H54 (cell line): ENCODE measurements at places on chromosomes 1 and 21.
A peak's percentile ranks its signal among the peaks of the same experiment; 100 is the strongest.

- no peak for DNase-seq
Observed at GRCh38 chr1:19317126-19317910, 5.2 kb downstream of the SLC66A1 start.

DNA sequence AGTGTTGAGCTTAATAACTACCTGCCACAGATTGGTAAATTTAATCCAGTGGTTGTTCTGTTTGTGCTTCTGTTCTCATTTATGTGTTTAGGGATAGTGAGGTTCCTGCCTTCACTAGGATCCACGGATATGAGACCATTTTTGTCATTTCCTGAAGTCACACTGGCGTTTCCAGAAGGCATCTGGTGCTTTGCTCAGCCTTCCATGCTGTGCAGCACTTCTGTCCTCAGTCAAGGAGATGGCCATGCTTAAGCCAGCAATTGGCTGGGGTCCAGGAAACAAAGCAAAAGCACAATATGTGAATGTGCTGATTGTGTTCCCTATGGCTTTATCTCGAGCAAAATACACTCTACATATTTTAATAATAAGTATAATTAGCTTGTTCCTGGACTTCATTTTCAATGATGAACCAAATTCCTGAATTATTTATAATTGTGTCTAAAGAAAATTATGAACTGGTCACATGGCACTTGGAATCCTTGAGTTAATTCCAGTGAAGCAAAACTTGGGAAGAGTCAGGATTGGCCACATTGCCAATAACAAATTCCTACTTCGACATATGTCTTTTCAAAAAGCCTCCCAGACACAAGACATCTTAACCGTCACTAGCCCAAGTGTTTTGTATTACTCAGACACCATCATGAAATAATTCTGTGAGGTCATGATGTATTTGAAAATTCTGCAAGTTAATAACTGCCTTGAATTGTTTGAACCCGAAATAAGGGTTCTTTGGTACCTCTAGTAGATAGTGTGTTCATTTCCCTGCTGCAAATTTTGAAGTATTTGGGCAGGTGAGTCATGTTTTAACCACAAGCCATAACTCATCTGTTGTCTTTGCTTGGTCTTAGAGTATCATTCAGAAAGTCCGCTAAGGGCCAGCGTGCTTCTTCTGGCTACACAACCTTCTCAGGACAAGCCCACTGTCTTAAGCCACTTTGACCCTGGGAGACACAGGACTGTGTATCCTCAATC, 412.4 kb downstream of the DISC1 start:
- peak; percentile 5 for DNase-seq

- no peak for DNase-seq
Observed at GRCh38 chr1:18974606-18975005, 18.1 kb upstream of the IFFO2 start.

- DNase-seq = no peak
Observed at GRCh38 chr1:1122981-1123480, 7.1 kb upstream of the C1orf159 start.

GRCh38 chr1:201259476-201260235, 23.6 kb upstream of the PKP1 start:
- DNase-seq = no peak

DNA sequence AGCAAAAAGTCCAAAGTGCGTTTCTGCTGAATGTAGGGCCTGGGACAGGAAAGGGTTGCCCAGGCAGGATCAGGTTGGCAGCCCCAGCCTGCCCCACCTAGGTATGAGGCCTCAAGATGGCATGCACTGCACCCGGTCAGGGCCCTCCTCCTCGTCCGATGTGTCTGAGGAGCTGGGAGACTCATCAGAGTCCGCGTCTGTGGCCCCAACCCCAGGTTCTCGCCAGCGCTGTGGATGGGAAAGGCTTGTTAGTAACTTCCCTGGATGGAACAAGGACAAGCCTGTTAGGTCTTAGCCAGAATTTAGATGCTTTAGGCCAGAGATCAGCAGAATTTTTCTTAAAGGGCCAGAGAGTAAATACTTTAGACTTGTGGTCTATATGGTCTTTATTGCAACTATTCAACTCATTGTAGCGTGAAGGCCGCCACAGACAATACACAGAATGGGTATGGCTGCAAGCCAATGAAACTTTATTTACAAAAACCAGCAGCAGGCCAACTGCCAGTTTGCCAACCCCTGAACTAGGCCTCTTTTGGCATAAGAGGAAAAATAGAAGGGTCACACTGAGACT, 12.4 kb downstream of the PEA15 start:
- DNase-seq = no peak

DNA sequence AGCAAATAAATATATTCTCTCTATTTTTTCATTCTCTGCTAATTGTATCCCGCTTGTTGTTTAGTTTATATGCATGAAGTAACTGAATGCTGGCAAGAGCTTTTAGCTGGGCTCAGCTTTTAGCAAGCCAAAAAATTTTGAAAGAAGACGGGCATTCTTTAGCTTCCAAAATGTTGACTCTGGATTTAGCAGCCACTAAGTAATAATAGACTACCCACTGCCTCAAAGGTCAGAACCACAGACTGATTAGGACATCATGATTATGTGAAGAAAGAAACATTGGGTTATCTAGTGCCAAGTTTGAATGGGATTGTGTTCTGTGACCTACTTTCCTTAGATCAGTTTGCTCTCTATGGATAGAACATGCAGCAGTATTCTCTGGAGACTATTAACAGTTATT, 80.3 kb upstream of the DPH5 start:
- DNase-seq = no peak

GRCh38 chr1:111470596-111470995, 3.2 kb upstream of the C1orf162 start:
- DNase-seq = no peak

GRCh38 chr1:47677241-47677940, 239.5 kb downstream of the FOXD2 start:
- DNase-seq = no peak

GRCh38 chr1:41788427-41788826, 130.3 kb downstream of the HIVEP3 start:
- DNase-seq = no peak

DNA sequence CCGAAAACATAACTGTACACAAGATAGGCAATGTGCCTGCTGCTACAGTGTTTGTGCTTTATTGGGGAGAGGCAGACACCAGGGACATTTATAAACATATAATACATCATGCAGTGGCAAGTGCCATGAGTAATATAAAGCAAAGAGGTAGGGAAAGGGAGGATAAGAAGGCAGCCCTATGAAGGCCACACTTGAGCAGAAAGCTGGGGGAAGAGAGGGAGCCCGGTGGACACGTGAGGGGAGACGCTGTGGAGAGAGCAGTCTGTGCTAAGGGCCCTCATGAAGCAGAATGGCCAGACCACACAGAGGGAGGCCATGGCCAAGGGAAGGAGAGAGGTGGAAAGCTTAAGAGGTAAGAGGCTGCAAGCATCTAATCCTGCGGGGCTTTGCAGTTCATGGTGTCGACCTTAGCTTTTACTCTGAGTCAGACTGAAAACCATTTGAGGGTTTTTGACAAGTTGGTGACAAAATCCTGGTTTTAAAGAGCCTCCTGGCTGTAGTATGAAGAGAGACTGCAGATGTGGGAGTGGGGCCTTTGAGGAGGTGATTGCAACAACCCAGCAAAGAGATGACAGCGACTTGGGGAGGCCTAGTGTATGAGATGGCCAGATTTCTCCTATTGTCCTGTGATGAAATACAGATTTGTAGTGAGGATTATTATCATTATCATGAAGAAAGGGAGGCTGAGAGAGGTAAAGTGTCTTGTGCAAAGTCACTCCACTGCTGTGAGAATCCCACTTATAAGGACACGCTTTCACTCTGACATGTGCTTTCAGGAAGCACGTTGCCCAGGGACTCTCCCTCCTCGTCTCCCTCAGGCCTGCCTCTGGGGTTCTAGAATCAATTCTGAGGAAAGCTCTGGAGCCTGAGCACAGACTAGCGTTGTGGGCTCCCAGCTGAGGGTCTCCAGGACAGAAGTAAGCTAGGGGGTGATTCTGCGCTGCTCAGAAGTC, 192.9 kb downstream of the RHOU start:
- no peak for DNase-seq

GRCh38 chr1:89822999-89823628, 2.3 kb downstream of the LRRC8D start:
- no peak for DNase-seq

DNA sequence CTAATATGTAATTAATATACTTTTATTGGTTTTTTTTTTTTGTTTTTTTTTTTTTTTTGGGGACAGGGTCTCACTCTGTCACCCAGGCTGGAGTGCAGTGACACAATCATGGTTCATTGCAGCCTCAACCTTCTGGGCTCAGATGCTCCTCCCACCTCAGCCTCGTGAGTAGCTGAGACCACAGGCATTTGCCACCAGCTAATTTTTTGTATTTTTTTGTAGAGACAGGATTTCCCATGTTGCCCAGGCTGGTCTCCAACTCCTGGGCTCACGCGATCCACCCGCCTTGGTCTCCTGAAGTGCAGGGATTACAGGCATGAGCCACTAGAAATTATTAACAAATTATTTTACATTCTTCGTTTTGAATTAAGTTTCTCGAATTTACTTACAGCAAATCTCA, 16.8 kb upstream of the POGZ start:
- no peak for DNase-seq

DNA sequence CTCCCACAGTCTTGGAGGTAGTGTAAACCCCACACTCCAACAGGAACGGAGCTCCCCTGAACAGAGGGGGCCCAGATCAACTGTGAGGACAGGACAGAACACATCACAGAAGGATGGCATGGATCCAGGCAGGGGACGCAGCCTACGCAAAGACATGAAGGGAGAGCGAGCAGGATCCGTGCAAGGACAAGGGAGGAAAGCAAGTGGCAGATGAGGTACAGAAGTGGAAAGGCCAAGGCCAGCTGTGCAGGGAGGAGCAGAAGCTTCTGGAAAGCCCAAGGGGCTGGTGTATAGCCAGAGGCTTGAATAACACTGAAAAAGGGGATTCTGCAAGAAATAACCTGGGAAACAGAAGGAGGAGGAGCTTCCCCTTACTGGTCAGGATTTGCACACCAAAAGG, 81.2 kb downstream of the SIPA1L2 start:
- DNase-seq = no peak

DNA sequence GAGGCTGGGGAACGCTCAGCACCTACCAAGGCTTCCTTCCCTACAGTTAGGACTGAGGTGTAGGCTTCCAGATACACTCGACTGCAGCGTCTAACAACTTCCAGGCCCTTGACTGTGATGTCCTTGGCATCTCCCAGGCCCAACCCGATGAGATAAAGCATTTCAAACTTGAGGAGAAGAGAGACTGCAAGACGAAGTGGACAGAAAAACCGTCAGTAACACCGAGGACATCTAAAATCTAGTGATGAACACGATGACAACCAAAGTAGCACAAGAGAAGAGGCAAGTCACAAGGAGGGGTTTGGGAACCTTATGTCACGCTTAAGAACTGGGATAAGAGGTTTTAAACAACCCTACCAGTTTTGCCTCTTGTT, 314 bp downstream of the DPH5 start:
- DNase-seq = no peak

GRCh38 chr1:165647970-165648369, 16.9 kb downstream of the MGST3 start:
- DNase-seq = no peak

- no peak for DNase-seq
Observed at GRCh38 chr1:186183970-186184628, 191.0 kb downstream of the TPR start.

GRCh38 chr1:85862456-85862855, 154.2 kb upstream of the ZNHIT6 start:
- DNase-seq = no peak

DNA sequence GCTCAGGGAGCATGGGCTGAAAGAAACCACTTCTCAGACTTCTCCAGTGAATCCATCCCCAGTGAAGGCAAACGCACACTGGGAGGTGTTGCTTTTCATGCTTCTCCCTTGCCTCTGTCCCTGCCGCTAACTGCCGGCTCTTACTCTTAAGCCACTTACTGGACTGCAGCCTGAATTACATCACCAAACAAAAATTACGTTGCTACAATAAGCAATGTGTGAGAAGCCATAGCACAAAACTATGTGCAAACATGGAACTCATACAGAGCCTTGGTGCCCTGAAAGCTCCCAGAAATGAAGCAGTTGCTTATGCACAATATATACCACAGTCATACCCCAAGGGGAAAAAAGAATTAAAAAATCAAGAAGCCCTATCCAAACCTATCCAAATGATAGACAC, 375.2 kb downstream of the KCNH1 start:
- no peak for DNase-seq

GRCh38 chr1:63034256-63034655, 250.3 kb downstream of the ATG4C start:
- no peak for DNase-seq

DNA sequence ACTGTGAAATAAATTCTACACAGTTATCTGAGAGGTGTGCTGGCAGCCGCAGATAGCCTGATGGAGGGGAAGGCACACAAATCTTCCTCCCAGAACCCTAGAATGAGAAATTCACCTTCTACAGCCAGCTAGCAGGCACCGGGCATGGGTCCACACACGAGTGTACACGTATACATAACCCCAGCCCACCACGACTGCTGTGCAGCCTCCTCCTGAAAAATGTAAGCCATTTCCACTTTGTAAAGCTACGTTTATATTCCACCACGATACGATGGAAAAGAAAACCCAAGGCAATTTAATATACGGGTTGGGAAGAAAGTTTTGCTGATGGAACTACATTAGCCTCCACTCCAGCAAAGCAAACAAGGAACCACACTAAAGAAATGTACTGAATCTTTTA, 1.8 kb downstream of the BTG3 start:
- DNase-seq = no peak

DNA sequence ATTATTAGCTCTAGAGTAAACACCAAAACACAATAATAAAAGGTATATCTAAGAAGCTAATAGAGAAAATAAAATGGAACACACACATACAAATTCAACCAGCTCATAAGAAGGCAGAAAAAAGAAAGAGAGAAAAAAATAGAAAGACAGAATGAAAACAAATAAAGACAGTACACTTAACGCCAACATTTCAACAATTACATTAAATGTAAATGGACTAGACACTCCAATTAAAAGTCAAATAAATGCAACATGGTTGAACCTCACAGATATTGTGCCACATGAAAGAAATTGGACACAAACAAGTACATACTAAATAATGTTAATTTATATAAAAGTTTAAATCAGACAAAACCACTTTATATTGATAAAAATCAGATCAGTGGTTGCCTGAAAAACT, 56.0 kb downstream of the SLC44A5 start:
- DNase-seq = no peak

GRCh38 chr21:44455524-44456213, 359 bp downstream of the LRRC3 start:
- DNase-seq = no peak

- no peak for DNase-seq
Observed at GRCh38 chr1:226063977-226064815, 1.7 kb downstream of the H3-3A start.

DNA sequence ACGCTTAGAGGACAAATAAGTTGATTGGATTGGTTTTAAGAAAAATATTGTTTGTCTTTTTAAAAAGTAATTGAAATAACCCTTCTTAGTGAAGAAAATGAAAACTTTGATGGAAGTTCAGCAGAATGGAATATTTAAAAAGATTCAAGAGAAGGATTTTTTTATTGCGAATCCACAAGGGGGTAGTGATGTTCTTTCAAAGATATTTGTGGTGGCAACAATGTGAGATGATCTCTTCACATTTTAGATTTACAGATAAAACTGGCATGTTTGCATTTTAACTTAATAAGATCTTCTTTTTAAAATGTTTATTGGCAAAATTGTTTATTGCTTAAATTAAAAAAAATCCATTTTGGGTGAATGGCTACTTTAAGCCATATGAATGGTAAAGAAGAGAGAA, 8.9 kb downstream of the CAMTA1 start:
- DNase-seq = no peak

GRCh38 chr1:204944662-204945061, 74.0 kb downstream of the NFASC start:
- DNase-seq = no peak
